Fibroblast of upper back skin (primary cell): ENCODE measurements at places on chromosomes 5 and 9.

DNA sequence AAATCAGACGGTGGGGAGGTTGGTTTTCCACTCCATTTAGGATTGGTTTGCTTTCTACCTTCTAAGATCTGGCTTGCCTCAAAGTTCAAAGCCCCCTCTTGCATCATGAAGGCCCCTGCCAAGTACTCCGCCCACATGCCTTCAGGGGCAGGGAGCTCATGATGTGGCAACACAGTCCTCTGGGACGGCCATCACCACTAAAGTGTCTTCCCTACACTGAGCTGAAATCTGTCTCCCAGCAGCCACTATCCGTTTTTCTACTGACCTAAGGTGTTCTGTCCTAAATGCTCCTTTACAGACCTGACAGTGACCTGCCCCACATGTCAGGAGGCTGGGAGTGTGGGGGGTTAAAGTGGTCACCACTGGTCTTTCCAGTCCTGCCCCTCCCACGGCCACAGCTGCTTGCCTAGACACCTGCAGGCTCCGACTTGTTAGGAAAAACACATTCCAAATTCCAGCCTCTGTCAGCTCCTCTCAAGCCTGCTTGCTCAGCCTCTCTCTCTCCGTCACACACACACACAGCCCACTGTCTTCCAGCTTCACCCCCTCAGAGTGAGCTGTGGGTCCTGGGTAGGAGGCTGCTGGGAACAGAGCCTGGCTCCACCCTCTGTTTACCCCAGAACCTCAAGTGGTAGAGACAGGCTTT is 44.9 kb downstream of the SHB start:
- DNase-seq: peak; percentile 46

DNA sequence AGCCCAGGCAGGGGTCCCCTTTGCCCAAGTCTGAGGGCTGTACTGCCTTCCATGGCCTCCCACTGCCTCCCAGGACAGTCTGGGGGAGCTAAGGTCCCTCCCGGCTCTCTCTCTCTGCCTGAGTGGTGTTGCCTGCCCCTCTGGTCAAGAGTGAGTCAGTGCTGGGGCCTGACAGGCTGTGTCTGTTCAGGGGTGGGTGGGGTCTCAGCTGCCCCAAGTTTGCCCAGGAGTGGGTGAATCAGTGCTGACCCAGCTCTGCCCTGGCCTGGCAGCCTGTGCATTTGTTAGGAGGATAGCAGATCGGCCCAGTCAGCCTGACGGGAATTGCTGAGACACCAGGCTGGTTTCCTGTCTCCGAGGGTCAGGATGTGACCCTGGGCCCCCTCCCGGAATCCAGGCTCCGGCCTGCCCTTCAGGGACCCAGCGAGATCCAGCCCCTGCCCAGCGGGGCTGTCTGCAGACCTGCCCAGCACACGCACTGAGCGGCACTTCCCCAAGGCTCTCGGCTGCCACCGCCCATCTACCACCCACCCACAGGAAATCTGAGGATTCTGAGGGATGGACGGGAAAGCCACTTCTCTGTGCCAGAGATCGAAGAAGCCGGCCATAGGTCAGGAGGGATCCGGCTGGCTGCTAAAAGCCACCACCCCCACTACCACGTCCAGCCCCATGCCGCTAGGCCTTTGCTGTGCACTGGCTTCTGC is 15.9 kb downstream of the ENG start:
- peak; percentile 67 for DNase-seq

DNA sequence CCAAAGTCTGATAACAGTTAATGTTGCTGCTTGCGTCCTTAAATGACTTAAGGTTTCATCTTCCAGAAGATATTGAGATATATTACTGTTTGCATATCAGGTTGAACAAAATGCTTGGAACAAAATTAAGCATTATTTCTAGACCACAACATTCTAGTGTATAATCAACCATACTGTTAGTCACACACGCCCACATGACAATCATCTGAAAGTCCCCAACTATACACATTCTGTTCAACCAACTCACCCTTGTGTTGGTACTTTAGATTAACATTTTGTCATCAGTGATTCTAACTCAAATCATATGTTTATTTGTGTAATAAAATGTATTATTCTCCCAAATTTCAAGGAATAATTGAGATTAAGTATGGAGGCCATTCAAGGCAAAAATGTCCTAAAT is 47.3 kb downstream of the LURAP1L start:
- DNase-seq: no peak

- DNase-seq: no peak
Observed at GRCh38 chr9:92649007-92649406, 20.9 kb downstream of the IPPK start.

DNA sequence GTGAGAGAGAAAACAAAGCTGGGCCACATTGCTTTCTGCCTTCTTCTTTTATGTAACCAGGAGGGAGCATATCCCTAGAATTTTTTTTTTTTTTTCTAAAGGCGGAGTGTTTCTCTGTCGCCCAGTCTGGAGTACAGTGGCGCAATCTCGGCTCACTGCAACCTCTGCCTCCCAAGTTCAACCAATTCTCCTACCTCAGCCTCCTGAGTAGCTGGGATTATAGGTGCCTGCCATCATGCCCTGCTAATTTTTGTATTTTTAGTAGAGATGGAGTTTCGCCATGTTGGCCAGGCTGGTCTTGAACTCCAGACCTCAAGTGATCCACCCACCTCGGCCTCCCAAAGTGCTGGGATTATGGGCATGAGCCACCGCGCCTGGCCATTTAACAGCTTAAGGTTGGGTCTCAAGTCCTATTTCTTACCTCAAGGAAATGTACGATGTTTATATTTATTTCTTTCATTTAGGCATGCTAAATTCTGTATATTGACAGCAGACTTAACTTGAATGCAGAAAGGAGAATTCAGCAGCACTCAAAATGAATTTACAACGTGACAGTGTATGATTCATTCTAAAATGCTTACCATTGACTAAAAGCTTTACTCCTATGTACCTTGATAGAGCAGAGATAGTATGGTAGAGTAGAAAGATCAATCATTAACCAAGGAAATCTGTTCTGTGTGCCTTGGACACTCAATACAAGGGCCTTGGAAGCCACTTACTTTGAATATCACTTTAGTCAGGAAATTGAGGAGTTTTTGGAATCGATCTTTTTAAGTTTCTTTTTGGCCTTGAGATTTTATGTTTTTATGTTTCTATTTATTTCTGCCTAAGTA is 100.9 kb downstream of the F2RL2 start:
- no peak for DNase-seq

DNA sequence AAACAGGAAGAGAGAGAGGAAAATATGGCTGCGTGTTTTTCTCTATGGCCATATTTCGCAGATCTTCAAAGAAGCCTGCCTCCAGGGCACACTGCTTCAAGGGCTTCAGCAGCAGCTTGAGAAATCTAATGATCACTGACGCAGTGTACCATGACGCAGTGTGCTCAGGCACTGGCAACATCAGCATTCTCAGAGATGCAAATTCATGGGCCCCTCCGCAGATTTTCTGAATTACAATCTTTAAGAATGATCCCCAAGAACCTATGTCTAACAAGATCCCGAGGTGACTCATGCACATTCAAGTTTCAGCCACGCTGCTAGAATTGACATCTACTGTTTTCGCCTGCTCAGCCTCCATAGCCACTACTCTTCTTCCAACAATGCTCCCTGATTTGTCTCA is 143.9 kb upstream of the ZNF366 start:
- DNase-seq: no peak

DNA sequence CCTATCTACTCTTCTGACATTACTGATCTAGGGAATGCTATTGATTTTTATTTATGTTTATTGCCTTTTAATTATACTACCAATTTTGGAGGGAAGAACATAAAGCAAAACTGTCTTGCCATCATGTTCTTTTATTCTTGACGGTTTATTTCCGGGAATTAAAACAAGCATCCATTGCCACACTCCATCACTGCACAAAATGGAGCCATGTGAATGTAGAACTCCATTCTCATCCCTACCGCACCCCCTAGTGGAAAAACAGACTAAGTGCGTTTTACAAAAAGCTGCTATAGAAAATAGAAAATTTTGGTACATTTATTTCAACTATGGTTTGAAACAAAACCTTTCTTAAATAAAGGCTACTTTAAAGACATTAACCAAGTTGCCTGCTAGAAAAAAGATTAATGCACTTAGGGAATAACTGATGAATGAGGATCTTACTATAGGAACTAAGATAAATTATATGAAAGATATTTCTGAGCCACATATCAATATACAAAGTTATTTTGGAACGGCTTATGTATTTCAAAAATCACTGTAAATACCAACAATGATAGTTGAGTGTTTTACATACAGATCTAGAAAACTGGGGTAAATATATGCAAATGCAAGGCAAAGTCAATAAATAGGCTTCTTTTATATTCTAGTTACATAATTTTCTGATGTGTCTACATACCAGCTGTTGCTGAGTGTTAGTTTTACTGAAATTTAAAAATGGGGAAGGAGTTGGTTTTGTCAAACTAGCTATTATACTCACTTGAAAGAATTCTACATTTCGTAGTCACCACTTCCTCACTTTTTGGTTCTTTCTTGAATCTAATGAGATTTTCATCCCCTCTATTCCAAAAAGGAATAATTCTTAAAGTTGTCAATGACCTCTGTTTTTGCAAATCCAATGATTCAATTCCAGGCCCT is 26.5 kb downstream of the OXCT1 start:
- peak; percentile 68 for DNase-seq

- peak; percentile 52 for DNase-seq
Observed at GRCh38 chr5:16842896-16843295, 93.2 kb downstream of the MYO10 start.

DNA sequence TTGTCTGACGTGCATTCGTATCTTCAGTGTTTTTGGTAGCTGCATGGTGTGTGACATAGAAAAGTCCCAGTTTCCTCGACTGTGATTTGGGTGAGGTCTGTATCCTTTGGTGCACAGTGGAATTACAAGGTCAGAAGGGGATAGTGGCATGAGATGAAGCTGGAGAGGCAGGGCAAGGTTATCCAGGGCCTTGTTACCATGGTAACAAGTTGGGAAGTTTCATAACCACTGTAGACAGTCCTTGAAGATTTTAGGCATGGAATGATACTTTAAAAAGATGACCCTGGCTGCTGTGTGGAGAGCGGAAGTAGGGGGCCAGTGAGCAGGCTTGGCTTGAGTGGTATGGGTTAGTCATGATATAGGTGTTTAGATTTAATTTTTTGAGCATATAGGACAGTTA is 11.9 kb downstream of the EHMT1 start:
- DNase-seq: no peak

DNA sequence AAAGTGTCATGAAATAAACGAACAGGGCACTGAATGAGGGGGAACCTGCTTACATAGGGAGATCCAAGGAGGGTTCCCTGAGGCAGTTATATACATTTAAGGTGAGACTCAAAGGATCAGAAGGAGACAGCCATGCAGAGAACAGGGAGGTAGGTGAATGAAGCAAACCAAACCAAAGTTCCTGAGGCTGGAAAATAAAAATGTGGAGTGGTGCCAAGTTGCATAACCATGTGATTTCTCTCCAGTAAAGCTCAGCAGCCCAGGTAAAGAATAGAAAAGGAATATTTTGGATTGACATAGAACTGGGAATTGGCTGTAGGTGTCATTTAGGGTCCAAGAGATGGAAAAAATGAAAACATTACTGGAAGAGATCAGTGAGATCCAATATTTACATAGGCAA is 110.7 kb downstream of the CAAP1 start:
- no peak for DNase-seq

DNA sequence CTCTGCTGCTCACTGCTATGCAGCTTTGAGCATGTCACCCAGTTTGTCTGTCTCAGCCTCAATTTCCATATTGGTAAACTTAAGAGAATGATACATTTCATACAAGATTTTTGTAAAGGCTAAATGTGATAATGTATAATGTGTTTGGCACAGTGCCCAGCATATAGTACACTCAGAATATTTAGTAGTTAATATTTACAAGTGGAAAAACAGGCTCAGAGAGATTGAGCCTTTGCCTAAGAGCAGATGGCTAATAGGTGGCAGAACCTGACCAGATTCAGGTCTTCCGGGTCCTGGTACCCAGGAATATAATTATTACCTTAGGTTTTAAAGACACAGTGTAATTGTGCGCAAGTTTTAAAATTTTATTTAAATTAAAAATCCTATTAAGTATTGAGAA is 46.8 kb upstream of the KIAA1958 start:
- no peak for DNase-seq

GRCh38 chr5:176155922-176156359 is 82.3 kb upstream of the SIMC1 start:
- no peak for DNase-seq

DNA sequence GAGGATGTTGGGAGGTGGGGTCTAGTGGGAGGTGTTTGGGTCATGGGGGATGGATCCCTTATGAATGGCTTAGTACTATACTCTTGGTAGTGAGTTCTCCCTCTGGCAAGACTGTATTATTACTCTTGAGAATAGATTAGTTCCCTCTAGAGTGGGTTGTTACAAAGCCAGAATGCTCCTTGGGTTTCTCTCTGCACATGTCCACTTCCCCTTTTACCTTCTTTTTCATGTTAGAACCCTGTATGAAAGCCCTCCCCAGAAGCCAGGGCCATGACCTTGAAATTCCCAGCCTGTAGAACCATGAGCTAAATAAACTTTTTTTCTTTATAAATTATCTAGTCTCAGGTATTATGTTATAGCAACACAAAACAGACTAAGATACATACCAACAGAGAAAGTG is 31.1 kb downstream of the SLC24A2 start:
- DNase-seq: no peak

GRCh38 chr5:87277279-87277835 is 9.7 kb downstream of the RASA1 start:
- peak; percentile 29 for DNase-seq

GRCh38 chr9:125749951-125750626 is 2.9 kb downstream of the PBX3 start:
- no peak for DNase-seq
